ENCODE measurements at places on chromosomes 16 and 17. TPM values are rescaled to one million over a fixed set of nuclear protein-coding genes. Genes with fewer than 3 reads are reported as not detected.

Gene KRT9
- total RNA-seq, result not detected

Gene KRT39
- not detected for total RNA-seq

GRCh38 chr16:16992975-16993765, 477.6 kb downstream of the XYLT1 start:
- H3K36me3 ChIP-seq, result no peaks in the 10 kb centered on the region
- H3K4me3 ChIP-seq, result no peak overlapping the region
- H3K27ac ChIP-seq, result no peak overlapping the region
- no peaks in the 10 kb centered on the region for H3K27me3 ChIP-seq
- H3K4me1 ChIP-seq, result no peaks in the 10 kb centered on the region
- no peak for DNase-seq

GRCh38 chr17:36888236-36888951, 48.9 kb upstream of the LHX1 start:
- no peak overlapping the region for H3K27ac ChIP-seq
- DNase-seq, result no peak
- no peaks in the 10 kb centered on the region for H3K4me1 ChIP-seq
- no peak overlapping the region for H3K4me3 ChIP-seq
- no peaks in the 10 kb centered on the region for H3K27me3 ChIP-seq
